ENCODE measurements at places on chromosomes 4 and X.

DNA sequence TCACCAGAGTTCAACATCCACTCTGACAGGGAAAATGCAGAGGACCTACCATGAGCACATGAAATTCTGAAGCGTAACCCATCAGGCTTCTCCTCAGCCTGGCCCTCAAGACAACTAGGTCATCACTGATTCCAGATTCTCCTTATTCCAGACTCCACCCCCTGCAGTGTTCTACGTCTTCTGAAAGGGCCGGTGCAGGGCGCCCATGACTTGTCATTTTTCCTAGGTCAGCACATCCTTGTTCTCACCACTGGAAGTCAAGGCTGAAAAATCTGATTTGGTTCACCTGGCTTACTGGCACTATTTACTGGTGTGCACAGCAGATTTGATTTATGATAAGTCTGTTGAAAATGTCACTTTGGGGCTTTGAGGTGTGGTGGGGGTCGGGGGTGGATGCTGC, 140.9 kb upstream of the KLF3 start:
- DNase-seq: no peak

- no peak for DNase-seq
Observed at GRCh38 chr4:153512952-153513500, 46.9 kb downstream of the TMEM131L start.

DNA sequence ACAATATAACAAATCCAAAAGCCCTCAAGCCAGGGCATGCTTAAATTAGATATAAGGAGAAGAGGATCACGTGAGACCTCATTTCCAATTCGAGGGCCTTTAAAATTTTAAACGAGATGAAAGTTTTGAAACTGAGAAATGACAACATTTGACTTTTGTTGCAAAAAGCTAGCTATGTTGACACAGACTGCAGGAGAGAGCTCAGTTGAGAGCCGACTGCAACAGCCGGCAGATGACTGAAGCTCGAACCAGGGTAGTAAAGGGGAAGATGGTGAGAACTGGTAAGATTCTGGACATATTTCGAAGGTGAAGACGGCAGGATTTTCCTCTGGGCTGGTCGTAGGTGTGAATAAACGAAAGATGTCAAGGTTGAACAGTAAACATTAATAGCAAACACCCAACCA, 773 bp downstream of the PRMT9 start:
- peak; percentile 19 for DNase-seq

DNA sequence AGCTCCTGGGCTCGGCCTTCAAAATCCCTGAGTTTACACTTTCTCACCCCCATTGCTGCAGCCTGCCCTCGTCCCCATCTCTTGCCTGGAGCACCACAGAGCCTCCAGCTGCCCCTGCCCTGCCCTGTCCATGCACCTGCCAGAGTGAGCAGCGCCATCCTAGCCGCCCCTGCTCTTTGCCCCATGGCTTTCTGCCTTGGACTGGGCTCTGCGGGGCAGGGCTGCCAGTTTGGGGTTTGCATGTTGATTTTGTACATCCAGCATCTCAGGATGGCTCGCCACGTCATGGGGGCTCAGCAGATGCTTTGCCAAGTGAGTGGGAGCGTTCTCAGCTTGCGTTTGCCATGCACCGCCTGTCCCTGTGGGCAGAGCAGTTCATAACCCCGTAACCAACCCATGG, 67.1 kb upstream of the HGFAC start:
- DNase-seq: no peak

- no peak for DNase-seq
Observed at GRCh38 chr4:100420571-100420970, 97.3 kb downstream of the EMCN start.

DNA sequence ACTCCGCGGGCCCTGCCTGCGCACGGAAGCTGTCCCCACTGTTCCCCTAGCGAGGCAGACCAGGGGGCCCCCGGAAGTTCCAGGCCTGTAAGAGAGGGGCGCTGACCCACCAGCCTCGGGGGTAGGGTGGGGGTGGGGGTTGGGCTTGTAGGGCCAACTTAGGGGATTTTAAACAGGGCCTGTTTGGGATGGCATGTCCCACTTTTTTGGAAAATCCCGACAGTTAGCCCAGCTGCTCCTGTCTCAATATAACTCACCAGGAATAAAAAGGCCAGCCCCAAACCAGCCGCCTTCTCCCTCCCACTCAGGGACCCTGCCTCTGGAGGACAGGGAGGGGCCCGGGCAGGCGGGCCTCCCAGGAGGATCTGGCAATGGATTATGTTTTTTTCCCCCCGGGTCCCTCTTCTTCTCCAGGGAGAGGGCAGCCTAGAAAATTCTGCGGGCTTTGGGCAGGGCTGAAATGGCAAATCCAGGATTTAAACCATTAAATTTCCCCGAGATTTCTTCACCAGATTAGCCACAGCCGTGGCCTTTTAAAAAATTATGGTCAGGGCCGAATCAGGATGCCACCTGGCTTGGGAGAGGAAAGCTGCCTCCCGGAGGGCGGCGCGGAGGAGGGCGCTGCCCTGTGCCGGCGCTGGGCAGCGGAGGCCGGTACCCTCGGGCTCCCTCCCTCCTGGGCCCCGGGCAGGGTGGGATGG, 957 bp downstream of the PPP2R2C start:
- DNase-seq: no peak

- DNase-seq: no peak
Observed at GRCh38 chr4:70315928-70316327, 18.9 kb upstream of the CABS1 start.

GRCh38 chr4:113908829-113909228, 70.6 kb downstream of the ARSJ start:
- DNase-seq: no peak

GRCh38 chrX:120795301-120795700, 80.4 kb downstream of the CT47B1 start:
- no peak for DNase-seq

GRCh38 chrX:14817571-14817970, 55.3 kb downstream of the FANCB start:
- no peak for DNase-seq

DNA sequence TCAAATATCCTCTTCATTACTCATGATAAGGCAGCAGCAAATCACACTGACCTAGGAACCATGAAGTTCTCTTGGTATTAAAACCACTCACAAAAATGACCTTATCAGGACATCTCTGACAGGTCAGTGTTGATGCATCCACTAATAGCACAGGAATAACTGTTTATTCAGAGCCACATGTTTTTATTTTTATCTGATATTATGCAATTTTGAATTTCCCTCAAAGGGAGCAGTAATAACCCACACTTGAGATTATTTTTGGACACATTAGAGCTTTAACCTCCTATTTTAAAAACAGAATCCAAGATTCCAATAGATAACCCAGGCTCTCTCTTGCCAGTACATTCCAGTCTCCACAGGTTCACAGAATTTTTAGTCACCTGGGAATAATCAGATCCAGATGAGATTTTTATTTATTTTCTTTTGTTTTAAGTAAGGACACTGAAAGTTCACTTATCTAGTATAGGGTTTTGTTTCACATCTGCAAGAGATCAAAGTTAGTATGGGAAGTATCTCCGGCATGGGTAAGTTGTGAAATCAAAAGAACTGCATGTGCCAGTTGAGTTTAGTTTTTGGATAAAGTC, 36.3 kb upstream of the MYOZ2 start:
- no peak for DNase-seq

DNA sequence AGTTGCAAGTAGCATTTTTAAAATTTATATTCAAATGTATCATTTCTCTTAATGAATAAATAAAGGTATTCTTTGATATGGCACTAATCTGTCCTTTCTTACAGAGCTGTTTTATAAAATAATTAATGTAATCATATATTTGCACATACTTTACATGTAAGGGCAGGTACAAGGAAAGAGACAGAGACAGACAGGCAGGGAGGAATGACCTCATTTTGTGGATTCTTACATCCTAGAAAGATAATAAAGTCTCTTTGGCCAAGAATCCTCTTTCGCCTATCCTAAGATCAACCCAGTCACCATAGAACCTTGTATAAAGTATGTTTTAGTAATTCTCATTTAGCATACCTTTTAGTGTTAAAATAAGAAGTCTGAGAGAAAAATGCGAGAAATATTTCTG, 98.5 kb upstream of the CTSO start:
- DNase-seq: no peak

- DNase-seq: peak; percentile 20
Observed at GRCh38 chr4:185304944-185305690, 90.6 kb downstream of the LRP2BP start.

GRCh38 chr4:157992038-157992705, 180.7 kb downstream of the GASK1B start:
- peak; percentile 26 for DNase-seq

DNA sequence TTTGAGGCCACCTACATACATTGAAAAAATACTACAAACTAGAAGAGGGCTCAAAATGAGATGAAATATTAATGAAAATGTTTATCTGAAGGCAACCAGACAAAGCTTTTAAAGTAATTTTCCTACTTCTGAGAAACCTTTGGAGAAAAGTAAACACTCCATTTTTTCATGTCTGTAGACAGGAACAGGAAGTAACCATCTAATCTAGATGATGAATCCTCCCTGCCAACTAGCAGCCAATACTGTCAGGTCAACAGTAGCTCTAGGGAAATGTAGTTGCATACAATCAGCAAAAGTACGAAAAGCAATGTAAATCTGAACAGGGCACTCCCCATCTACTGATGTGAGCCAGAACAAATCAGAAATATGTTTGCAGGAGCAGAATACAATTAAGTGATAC, 49.0 kb downstream of the AMMECR1 start:
- DNase-seq: no peak

DNA sequence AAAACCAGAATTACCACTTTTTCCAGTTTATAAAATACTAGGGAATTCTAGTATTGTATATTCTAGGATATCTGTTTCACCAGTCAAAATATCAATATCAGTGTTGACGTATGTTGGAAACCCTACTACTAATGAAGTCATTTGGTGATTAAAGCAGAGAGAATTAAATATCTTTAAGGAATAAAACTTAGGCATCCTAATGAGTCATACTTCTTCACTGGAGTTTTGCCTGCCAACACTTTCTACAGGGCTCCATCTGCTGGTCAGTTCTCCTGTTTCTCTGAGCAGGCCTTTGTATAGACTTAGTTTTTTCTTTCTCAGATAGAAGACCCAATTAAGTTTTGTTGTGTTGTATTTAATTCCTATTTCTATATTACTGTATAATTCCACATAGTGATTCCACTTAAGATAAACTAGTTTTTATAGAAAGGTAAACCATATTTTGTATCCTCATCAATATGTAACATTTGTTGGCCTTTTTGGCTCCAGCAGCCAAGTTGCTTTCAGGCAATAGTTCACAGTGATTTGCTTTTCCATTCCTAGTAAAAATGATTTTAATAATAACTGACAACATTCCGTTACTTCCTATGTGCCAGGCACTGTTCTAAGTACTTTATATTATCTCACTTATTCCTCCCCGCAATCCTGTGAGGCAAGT, 3.5 kb downstream of the AP1AR start:
- peak; percentile 56 for DNase-seq

DNA sequence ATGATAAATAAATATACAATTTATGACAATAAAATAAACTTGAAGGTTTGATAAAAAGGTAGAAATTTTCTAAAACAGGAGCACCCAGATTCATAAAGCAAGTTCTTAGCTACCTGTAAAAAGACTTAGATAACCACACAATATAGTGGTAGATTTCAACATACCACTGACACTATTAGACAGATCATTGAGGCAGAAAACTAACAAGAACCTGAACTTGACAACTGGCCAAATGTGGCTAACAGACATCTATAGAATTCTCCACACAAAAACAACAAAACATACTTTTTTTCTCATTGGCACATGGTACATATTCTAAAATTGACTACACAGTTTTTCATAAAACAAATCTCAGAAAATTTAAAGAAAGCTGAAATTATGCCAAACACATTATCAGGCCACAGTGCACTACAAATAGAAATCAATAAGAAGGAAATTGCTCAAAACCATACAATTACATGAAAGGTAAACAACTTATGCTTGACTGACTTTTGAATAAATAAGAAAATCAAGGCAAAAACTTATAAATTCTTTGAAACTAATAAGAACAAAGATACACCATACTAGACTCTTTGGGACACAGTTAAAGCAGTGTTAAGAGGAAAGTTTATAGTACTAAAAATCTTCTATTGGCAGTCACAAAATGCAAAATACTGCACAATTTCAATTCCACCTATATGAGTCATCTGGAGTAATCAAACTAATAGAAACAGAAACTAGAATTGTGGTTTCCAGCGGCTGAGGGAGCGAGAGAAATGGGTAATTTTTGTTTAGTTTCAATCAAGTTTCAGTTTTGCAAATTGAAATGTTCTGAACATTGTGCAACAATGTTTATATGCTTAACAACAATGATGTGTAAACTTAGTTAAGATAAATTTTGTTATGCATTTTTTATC, 925.6 kb downstream of the SH3BGRL start:
- DNase-seq: no peak

DNA sequence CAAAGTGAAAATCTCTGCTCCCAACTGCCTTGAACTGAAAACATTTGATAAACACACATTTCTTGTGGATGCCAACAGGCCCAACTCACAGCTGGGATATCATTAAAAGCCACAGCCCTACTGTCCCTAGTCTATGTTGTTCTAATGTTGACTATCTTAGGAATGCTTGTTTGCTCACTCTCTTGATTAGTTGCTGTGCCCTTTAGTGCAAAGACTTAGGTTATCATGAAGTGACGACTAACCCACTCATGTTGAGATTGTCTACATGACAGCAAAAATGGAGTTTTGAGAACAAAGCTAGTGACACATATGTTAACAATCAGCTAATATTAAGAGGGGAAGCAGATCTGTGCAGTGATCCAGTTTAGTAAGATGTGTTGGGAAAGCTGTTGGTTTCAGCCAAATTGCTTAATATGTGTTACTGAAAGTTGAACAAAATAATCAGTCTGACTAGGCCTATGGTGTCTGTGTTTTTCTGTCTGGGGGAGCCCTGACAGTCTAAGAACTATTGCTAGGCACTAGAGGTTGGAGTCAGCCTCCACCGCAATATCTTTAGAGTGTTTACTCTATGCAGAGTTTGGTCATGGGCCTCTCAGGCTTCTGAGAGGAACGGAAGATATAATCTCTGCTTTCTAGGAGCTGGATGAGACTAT, 125.5 kb downstream of the ATG4A start:
- no peak for DNase-seq

DNA sequence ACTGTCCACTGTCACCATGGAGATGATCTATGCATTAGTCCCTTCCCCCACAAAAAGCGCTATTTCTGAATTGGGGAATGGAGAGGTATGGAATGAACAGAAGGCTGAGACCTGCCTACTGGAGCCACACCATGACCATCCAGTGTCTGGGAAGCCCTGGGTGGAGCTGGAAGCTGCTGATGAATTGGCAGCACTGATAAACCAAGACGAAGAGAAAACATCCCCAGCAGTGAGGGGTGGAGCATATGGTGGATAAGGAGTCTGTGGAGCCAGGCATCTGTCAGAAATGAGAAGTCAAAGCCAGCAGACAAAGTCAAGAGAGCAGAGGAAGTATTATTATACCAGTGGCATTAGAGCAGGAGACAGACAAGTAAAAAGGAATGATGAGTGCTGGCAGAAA, 13.2 kb downstream of the CC2D2A start:
- DNase-seq: no peak

- peak; percentile 26 for DNase-seq
Observed at GRCh38 chrX:47143894-47144625, 442 bp downstream of the NDUFB11 start.

DNA sequence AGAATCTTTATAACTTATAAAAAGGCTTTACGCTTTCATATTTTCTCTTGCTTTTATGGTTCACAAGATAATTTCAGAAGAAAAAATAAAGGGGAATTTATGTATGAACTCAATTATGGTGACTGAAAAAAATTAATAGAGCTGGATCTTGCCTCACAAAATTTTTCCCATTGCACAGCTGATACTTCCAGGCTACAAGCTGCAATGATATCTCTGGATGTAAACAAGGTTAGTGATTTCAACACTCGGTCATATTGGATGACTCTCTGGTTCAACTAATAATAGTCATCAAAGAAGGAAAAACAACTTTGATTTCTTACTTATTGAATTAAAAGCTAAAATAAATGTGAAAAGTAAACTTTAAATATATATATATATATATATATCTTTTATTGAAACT, 868.0 kb downstream of the FAT4 start:
- no peak for DNase-seq
